ENCODE measurements at places on chromosomes 16 and 17.

- DNase-seq, result no peak
Observed at GRCh38 chr17:38851434-38851833, 2.1 kb downstream of the RPL23 start.

- DNase-seq, result no peak
Observed at GRCh38 chr17:62705778-62706597, 78.5 kb downstream of the MRC2 start.

DNA sequence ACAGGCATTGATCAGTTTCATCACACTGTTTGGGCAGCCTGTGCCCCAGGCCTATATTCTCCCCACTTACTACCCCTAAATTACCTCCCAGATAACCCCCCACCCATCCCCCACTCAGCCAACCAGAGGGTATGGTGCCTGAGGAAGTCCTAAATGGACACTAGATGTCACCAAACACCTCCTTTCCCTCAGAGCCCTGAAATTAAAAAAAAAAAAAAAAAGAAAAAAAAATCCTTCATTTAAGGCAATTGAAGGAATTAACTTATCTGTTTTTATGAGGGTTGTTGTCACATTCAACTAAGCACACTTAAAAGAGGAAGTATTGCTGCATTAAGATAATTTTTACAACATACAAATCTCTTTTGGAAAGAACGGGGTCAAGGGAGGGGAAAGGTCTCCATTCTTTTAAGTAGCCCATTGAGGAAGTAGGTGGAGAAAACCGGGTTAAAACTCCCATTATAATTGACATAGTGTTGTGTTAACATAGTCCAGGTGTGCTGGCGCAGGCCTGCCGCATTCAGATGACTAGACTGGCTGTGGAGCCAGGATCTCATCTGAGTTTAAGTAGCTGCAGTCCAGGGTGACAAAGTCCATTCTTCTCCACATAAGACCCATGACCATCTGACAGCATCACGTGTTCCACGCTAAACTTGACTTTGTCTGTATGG is 46.3 kb downstream of the SNX11 start:
- no peak for DNase-seq

DNA sequence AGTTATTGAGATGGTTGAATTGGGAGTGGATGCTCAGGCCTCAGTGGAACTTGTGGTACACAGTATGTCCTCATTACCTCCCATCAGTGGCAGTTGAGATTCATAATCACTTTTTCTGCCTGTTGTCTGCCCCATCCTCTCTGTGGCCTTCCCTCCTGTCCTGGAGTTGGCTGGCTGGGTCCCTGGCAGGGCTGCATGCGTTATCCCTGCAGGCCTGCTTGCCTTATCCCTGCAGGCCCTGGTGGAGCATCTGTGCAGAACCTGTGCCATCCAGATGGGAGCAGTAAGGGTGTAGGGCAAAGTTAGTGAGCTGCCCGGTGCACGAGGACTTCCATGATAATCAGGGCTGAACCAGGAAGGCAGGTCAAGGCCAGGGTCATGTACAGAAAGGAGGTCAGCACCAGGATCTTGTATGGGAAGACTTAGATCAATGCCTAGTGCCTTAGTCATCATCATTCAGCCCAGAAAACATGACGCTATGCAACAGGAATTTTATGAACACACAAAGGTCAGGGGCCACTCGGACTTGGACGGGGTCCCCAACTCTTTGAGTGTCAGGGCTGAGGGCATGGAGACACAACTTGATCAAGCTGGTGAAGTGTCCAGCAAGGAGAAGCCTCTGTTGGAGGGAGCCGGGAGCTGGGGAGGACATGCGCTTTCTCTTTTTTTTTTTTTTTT is 47.2 kb downstream of the ABCC1 start:
- DNase-seq, result no peak

DNA sequence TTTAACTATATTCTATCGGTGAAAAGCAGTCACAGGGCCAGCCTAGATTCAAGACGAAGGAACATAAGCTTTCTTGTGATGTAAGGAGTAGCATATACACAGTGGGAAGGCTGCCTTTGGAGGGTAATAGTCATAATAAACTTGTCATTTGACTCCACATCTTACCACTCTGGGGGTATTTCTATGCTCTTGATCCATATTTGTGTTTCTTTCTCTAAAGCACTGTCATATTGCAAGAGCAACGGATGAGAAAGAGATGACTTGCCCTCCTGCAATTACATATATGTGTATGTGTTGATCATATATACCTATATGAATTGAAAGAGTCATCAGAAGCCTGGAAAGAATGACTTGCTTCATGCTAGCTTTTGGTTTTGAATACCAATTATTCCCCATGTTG is 225.4 kb upstream of the HS3ST3A1 start:
- peak; percentile 59 for DNase-seq

Measured in activated CD4-positive, alpha-beta T cell treated with anti-CD3 and anti-CD28 coated beads, Interleukin-2, Interleukin-4, amounts not matched to agents 100 ng/mL and 50 ng/mL, durations not matched to agents 16 hours and 8 hours (primary cell).